Stimulated activated CD4-positive, alpha-beta T cell treated with anti-CD3 and anti-CD28 coated beads, Interleukin-4, amount 100 ng/mL, for 1 hour (primary cell): ENCODE measurements at places on chromosomes 7 and 10.

- DNase-seq, result no peak
Observed at GRCh38 chr7:129741743-129742213, 130.3 kb downstream of the NRF1 start.

GRCh38 chr7:50262916-50263690 is 41.4 kb upstream of the IKZF1 start:
- DNase-seq, result no peak

DNA sequence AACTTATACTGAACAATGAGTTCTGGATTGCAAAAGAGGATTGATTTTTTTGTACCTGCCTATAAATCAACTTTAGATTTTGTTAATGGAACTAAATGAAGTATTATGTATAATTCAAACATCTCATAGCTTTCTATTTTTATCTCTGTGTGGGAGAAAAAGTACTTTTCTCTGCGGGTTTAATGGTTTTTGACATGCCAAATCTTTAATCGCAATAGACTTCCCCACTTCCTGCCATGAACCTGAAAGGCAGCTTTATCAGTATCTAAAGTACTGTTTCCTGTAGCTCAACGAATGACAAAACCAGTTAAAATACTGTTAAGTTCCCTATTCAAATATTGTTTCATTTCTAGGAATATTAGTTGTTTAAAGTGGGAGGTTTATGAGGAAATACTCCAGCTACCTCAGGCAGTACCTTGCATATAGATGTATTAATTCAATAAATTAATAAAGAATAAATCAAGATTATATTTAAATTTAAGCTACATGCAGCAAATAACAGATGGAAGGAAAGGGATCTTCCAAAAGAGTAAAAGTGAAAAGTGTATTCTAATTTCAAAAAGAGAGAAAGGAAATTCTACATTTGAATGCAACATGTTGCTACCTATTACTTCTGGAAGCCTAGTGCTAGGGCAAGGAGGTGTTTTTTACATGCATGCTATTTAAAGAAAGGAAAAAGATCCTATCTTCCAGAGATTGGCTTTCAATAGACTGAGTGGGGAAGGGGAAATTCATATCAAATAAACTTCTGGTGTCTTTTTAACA is 75.9 kb downstream of the SVOPL start:
- no peak for DNase-seq

- DNase-seq, result no peak
Observed at GRCh38 chr7:5424749-5425506, 1.3 kb upstream of the TNRC18 start.

GRCh38 chr7:30997316-30997715 is 33.6 kb downstream of the GHRHR start:
- no peak for DNase-seq

GRCh38 chr10:10612151-10612550 is 405.5 kb upstream of the CELF2 start:
- no peak for DNase-seq

DNA sequence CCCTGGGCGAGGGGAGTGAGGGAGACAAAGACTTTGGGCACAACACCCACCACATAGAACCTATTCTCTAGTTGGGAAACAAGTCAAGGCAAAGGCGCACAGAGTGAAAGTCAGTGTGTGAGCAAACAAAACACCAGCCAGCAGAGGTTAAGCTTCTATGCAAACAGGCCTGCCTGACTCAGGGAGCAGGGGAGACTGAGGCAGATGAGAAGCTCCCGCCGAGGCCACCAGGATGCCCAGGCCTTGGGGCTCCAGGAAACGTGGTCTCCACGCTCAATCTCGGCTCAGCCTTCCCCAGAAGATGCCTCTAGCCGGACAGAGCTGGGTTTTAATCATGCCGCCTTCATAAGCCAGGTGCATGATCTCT is 74.1 kb upstream of the KCNMA1 start:
- DNase-seq, result no peak

GRCh38 chr10:121245754-121246153 is 352.5 kb downstream of the FGFR2 start:
- no peak for DNase-seq

GRCh38 chr10:97454330-97455036 is 8.5 kb downstream of the ZDHHC16 start:
- DNase-seq, result peak; percentile 19

- no peak for DNase-seq
Observed at GRCh38 chr7:87003872-87004798, 55.3 kb downstream of the ELAPOR2 start.

- no peak for DNase-seq
Observed at GRCh38 chr7:47458057-47458456, 123.9 kb downstream of the TNS3 start.

DNA sequence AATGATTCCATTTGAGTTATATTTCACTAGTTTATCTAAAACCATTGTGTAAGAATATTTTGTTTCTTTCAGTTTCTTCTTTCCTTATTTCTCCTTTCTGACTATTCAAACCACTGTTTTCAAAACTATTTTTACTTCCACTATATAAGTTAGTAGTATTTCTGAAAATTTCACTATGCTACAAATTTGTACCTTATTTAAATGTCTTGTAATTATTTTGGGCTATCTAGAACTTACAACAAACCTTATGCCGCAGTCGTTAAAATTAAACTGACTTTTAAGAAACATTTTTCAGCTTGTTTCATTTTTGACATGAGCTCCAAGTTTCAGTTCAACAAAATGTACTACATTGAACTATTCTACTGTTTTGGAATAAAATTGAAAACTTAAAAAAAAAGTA is 1.8 kb downstream of the TFEC start:
- DNase-seq, result no peak

DNA sequence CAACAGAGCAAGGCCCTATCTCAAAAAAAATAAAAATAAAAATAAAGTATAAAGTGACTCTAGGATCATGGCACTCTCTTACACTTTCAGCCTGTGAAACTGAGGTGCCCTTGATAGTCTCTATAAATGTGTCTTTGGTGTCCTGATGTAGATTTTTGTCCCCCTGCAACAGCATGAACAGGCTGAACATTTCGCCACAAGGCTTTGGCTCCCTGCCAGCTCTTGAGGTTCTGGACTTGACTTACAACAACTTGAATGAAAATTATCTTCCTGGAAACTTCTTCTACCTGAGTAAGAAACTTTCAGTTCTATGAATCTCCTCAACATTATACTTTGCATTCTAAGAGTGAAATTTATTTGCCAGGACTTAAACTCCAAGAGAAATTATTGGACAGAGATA is 48.1 kb upstream of the BMS1 start:
- no peak for DNase-seq

- no peak for DNase-seq
Observed at GRCh38 chr10:61795147-61795546, 106.4 kb upstream of the ARID5B start.

GRCh38 chr7:64902806-64903721 is at the start of gene ZNF273:
Gene ZNF273, plus strand, starts transcription at chr7:64903273. Its CDS starts 45 bp downstream, at chr7:64903318.
- peak; percentile 88 for DNase-seq

DNA sequence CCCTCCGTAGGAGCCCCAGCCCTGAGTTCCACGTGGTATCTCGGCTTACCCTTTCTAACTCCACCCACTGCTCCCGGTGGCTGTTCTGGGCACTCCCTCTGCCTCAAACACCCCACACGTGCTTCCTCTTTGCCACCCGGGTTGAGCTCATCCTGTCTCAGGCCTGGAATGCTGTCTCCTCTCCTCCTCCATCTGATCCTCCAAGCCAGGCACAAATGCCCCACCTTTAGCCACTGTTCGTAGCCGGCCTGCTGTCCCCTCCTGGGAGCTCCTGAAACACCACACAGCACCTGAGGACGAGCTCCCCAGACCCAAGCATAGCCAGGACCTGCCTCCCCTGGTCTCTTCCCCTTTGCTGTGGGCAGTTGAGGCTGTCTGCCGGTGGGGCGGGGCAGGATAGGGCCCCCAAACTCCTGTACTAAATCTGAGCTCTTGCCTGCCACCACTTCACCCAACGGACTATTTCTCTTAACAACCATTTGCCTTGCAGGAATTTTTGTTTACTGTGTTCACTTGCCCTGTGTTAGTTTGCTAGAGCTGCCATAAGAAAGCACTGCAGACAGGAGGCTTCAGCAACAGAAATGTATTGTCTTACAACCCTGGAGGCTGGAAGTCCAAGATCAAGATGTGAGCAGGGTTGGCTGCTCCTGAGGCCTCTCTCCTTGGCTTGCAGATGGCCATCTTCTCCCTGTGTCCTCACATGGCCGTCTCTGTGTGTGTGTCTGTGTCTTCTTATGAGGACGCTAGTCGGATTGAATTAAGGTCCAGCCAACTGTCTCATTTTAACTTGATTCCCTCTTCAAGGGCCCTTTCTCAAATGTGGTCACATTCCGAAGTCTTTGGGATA is 58.3 kb upstream of the SHH start:
- DNase-seq, result no peak

DNA sequence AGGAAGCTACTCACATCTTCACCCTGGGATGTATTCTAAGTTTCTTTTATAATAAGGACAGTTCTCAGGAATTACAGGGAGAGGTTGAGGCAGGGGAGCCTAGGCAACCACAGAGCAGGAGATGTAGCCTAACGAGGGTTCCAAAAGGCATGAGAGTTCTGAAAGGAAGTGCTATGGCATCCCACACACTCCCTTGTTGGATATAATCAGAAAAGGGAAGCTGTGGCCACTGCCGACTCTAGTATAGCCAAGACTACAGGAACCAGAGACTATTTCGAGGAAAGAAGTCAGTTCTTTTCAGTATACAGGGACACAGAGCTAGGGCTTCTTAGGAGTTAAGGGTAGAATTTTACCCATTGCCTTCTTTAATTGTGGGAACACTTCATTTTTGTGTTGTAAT is 11.0 kb downstream of the PRR15 start:
- no peak for DNase-seq
